Cerebellar nuclear complex (tissue), 1 donor: ENCODE measurements at places on chromosomes 1 and 21.

GRCh38 chr1:200473698-200474371 is 64.0 kb upstream of the ZNF281 start:
- no peak for DNase-seq

GRCh38 chr1:185438936-185439335 is 121.9 kb upstream of the IVNS1ABP start:
- no peak for DNase-seq

DNA sequence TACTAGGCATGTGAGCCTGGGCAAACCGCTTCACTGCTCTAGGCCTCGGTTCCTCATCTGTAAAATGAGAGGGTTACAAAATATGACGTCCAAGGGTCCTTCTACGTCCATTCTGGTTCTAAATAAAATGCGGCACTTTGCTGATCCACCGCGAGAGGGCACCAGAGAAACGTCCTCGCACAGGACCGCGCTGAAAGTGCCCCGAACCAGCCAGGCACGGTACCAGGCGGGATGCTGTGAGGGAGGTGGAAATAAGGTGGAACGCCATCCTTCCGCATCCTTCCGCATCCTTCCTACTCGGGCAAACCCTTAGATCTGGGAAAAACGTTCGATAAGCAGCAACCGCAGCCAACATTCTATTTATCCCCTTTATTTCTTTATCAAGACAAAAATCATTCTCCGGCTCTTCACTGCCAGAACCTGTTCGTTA is 60.3 kb upstream of the KRTAP19-8 start:
- no peak for DNase-seq

DNA sequence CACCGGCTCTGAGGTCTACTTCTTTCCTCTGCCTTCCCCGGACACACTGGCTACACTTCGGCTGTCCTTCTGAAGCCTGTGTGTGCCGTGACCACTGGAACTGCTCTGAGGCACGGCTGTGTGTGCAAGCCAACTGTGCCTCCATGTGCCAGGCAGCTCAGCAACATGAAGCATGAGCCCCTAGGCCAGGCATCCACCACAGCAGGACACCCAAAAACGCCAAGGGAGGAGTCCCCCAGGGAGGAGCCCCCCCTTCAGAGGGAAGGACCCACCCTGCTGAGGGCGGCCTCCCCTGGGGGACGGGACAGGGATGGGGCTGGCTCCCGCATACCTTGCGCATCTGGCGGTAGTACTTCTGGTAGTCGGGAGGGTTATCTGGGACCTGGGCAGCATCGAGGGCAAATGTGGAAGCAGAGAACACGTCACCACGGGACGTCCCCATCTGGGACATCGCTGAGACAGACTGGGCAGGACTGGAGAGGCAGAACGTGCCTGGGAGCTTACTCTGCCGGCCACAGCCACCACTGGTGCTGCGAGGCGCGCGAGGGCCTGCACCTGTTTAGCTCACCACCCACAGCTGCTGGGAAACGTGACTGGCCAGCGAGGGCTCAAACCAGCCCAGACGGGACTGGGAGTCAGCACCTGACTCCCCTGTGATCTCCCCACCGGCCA is 20.5 kb downstream of the LSS start:
- DNase-seq = no peak

GRCh38 chr1:15542388-15543250 is 16.0 kb downstream of the DNAJC16 start:
- DNase-seq = no peak

DNA sequence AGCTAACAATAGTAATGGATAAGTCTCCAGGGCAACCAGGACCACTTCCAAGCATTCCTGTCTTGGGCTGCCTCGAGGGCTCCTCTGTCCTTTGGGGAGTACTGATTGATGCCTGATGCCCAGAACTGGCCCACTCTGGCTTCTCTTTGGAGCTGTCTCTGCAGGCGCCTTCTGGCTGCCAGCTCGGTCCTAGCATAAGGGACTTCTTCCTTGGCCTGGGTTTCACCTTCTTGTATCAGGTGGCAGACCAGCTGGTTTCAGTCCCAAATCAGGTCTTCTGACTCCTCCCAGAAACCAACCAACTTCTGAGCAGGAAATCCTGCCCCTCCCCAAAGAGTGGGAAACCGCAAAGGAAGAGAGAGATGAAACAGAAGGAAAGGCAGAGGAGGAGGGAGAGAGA is 10.6 kb downstream of the G0S2 start:
- no peak for DNase-seq

DNA sequence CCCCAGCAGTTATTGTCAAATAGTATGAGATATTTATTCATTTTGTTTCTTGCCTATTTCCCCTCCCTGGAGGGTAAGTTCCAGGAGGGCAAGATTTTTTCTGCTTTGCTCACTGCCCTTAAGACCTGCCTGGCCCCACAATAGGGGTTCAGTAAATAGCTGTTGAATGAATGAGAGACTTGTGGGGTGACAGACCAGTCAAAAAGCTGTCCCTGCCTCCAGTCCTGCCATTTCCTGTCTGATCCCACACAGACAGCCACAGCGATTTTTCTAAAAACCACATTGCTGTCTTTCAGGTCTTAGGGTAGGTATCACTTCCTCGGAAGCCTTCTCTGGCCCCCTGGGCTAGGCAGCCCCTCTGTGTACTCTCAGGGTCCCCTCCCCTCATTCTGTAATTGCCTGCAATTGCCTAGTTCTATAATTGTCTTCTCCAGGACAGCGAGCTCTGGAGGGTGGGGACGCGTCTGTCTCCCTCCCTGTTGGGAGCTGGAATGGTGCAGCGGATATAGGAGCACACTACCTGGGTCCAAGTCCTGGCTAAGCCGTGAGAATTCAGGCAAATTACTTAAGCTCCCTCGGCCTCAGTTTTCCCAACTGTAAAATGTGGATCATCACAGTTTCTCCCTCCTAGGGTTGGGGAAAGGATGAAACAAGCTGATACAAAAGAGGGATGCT is 1.8 kb upstream of the EXTL1 start:
- no peak for DNase-seq

DNA sequence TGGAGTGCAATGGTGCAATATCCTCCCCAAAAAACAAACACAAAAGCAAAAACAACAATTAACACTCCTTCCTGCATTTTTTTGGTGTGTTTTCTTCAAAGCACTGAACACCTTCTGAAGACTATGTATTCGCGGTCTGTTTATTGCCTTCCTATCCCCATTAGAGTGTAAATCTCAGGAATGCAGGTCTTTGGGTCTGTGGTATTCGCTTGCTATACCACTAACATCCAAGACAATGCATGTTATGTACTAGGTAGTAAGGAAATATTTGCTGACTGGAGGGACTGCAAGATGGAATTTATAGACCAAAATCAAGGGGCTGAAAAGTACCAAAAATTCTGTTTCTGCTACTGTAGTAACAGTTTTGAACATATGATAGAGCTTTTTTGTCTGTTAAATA is 299.4 kb downstream of the RYR2 start:
- DNase-seq = no peak

- DNase-seq = no peak
These were observed 32.1 kb upstream of the FAM20B start for GRCh38 chr1:178993559-178993958.

DNA sequence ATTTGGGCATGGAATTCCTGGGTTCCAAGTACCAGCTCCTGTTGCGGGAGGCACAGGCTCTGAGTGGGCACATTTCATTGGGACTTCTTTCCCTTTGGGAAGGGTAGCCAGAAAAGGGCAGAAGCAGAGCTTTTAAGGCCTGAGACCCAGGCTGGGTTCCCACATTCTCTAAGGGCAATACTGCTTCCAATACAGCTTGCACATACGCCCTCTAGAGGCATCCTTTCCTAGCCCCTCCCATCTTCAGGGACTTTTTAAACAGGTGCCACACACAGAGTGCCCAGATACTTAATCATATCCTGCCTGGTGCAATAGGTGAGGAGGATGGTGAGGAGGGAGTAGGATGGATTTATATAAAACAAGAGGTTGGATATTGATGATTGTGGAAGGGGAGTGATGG is 5.7 kb downstream of the GPR88 start:
- no peak for DNase-seq

GRCh38 chr1:60283690-60284089 is 210.1 kb upstream of the C1orf87 start:
- no peak for DNase-seq

DNA sequence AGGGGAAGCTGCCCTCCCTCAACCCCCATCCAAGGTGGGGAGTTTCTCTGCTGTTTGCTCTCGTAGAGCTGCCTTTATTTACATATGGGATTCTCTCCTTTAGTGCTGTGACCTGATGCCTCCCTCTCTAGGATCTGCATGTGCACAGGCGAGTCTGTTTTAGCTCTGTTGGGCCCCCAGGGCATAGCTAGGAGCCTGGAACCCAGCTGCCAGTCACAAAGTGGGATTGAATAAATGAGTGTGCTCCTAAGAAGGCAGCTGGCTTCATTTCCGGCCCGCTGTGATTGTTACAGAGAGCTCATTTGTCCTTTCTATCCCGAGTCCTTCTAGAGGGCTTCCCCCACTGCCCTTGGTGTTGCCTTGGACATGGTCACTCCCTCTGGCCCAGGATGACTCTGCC is 176.6 kb downstream of the GRIK3 start:
- DNase-seq = no peak

DNA sequence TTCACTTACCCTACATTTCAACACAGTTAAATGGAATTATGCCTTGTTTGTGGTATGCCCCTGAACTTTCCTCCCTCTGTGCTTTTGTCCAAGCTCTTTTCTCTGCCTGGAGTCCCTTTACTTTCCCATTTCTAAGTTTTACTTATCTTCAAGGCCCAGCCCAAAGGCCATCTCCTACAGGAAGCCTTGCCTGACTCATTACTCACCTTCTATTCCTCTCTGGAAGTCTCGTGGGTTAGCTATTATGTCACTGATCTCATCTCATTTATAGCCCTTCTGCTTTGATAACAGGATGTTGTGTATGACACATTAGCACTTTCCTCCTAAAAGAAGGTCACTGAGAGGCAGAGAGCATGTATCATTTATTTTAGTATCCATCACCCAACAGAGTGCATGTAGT is 78.8 kb upstream of the CD1D start:
- DNase-seq = no peak

- DNase-seq = no peak
These were observed 109.0 kb downstream of the ETS2 start for GRCh38 chr21:38914528-38915293.

DNA sequence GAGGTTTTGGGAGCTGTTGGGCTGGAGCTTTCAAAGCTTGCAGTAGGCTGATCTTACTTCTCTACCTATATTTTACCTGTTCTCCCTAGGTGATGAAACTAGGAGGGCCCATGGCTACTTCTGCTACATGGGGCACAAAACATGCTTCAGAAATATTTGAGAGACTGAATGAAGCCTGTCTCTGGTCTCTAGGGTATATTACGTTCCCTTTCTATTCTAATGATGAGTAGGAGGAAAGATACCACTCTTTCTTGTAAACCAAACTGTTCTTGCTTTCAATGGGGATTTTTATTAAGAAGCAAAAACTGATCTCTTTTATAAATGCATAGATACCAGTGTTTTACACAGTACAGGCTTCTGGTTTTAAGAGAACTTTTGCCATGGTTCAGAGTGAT is 103.1 kb downstream of the GALNT2 start:
- no peak for DNase-seq

- DNase-seq = no peak
These were observed 66.9 kb upstream of the PRDX6 start for GRCh38 chr1:173410133-173410793.

- no peak for DNase-seq
These were observed 251.6 kb upstream of the SGIP1 start for GRCh38 chr1:66282343-66282852.
